ENCODE measurements at places on chromosomes 7 and 10.

DNA sequence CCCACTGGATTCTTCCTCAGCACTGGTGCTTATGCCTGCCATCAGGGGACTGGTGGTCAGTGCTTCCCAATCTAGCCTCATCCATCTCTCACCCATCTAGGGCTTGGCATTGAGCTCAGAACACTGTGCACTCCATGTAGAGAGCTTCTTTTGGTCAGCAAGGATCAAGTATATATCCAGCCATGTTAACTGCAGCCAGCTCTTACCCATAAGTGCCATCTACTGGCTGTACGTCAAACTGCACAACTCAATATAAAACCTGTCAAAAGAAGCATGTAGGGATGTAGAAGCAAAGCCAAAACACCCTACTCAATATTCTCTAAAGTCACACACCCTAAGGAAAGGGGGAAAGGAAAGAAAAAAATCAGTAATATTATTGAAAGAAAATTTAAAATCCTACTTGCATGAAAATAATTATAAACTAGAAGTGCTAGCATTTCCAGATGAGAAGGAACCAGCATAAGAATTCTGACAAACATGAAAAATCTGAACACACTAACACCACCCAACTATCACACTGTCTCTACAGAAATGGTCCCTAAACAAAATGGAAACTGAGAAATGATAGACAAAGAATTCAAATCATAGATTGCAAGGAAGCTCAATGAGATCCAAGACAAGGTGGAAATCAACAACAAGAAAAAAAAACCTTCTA is 531.1 kb upstream of the STEAP1 start:
- DNase-seq: no peak

GRCh38 chr7:123439191-123439590 is 95.2 kb downstream of the IQUB start:
- DNase-seq: no peak

DNA sequence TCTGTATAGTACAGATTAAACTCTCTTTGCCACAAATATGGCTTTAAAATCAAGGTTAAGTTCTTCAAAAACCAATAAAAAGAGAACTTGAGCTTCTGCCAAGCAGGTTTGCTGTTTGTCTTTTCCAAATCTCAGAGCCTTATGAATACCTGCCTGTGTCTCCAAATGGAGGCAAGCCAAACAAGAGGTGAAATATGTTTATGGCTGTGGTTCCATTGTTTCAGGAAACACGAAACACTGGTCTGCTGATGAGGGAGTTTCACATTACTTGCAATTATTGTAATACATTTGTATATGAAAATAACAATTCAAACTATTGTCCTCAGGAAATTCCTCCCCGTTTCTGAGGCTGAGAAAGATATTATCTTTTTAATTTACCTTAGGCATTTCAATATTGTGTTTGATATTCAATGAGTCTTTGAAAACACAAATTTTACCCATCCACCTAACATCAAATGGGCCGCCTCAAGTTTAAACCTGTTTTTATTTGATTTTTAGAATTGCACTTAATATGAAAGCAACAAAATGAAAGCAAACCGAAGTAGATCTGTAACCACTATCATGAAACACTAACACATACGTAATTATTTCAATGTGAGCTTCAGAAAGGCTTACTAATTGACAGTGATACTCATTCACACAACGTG is 359.3 kb downstream of the HGF start:
- no peak for DNase-seq

- no peak for DNase-seq
Measured at GRCh38 chr10:89122433-89123051, 84.6 kb downstream of the CH25H start.

- DNase-seq: no peak
Measured at GRCh38 chr7:145263886-145264285, 428.0 kb upstream of the TPK1 start.

- no peak for DNase-seq
Measured at GRCh38 chr7:127382301-127383085, 10.0 kb downstream of the ZNF800 start.

- DNase-seq: no peak
Measured at GRCh38 chr10:81679291-81679690, 195.7 kb upstream of the NRG3 start.

DNA sequence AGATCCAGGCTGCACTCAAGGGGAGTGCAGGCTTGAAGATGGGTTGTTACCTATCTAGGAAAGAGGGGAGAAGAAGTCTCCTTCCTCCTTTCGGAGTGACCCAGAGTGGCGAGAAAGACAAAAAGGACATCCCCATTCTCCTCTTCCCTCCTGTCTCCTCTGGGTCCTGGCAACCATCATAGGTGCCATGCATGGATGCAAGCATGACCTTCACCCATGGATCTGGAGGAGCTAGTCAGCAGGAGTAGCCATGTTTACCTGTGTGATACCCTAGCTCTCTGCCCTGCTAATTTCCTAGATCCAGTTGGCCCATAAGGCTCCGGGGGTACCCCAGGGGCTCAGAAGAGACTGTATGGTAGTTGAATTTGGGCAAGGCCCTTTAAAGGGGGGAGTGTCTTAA is 17.2 kb upstream of the CROT start:
- DNase-seq: no peak

- DNase-seq: no peak
Measured at GRCh38 chr10:36383349-36383748, 741.3 kb upstream of the FZD8 start.

- no peak for DNase-seq
Measured at GRCh38 chr10:79102498-79102874, 33.7 kb downstream of the ZMIZ1 start.

DNA sequence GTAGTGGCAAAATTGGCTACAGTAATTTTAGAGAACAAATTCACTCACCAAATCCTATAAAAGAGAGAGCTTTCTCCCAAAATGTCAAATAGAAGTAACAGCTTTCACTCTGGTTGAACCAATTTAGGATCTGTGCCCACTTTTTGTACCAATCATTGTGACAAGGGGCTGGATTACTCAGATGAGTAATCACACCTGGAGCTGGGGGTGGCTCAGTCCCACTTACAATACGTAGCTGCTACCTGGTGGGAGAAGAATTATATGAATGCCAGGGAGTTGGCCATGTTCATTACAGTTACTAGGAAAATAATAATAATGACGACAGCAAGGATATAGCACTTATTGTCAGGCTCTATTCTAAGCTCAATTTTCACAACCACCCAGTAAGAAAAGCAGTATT is 23.4 kb upstream of the SLC26A3 start:
- DNase-seq: no peak

DNA sequence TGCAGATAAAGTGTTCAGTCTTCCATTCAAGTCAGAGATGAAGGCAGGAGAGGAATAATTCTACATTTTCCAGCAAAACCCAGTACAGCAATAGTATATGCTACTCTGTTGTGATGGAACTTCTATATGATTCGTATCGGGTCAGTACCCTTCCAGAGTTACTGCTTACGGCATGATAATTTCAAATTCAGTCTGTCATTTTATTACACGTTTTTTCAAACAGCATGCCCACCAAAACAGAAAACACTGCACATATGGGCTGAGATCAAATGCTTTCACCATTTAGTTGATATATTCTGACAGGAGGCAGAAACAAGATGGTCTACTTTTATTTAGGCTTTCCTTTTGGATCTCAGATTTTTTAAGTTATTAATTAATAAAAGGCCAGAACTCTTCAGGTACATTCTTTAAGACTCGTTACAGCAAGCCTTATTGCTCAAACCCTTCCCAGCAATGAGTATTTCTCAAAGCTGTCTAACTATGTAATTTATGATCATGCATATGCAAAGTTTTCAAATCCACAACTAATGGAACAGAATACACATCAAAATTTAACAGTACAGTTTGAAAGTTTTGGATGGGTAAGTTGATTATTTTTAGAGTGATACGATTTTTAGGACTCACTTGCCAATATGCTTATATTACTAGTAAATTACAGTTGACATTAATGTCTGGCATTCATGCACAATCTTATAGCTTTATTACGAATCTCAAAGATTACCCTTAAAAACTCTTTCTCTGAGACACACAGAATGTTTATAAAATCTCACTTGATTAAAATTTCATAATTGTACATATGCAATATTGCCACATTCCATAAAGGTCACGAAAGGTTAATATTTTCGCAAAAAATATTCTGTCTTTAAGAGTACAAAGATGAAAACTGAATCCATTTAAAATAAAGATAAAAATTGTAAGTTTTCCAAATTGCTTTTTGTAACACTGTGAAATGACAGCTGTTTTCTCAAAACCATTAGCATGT is 91.0 kb downstream of the ANK3 start:
- DNase-seq: no peak

GRCh38 chr7:85343484-85343883 is 156.6 kb upstream of the SEMA3D start:
- DNase-seq: no peak

GRCh38 chr10:132865171-132865631 is 77.2 kb downstream of the CFAP46 start:
- DNase-seq: no peak

GRCh38 chr7:134732728-134733127 is 46.7 kb upstream of the CALD1 start:
- no peak for DNase-seq

DNA sequence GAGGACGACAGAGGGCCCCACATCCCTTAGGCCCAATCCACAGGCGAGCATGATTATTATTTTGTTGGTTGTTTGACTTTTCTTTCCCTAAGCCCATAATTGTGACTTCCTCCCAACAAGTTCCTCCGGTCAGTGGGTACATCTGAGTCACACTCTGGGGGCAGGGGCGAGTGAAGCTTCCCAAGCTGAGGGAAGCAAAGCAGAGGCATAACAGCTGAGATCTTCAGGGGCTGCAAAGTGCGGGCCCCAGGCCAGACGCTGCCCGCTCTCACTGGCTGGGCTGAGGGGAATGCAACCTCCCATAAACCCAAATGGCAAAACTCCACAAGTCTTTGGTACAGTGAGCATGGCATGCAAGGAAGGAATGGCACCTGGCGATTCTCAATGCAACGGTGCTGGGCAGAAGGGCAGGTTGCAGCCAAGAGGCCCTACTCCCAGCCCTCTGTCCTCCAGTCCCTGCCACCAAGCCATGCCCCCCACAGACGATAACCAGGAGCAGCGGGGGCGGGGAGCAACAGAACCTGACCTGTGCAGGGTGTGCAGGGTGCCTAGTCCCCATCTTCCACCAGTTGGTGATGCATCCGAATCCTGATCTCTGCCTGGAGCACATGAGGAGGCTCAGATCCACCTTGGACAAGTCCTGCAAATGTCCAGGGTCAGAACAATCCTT is 25.3 kb downstream of the TNS3 start:
- DNase-seq: no peak

- DNase-seq: no peak
Measured at GRCh38 chr10:56633876-56634452, 272.9 kb upstream of the ZWINT start.

GRCh38 chr10:73359492-73359891 is 828 bp upstream of the CFAP70 start:
- no peak for DNase-seq

GRCh38 chr10:31090894-31091607 is 59.4 kb upstream of the ZNF438 start:
- no peak for DNase-seq

DNA sequence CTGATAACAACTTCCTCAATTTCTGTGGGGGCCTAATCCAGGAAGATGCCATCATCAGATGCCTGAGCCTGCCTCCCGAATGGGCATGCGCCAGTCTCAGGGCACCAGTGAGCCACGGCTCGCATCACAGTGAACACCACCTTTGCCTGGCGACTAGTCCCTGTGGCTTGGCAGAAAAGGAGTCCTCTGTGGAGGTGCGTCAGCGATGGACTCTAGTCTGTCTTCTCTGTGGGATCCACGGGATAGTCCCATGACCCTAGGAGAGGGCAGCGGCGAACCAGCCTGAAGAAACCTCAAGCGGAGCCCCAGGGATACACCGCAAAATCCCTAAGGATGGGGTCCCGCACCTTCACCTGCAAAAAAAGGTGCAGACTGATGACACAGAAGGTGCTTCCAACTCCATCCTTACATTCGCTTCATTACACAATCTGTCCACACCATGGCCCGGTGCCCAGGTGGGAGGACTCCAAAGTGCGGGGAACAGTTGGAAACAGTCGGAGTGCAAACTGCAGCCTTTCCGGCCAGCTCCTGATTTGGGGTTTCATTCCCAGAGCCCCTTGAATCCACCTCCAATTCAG is 35.1 kb upstream of the ZNF273 start:
- no peak for DNase-seq

- DNase-seq: no peak
Measured at GRCh38 chr10:97123765-97124164, 62.0 kb downstream of the SLIT1 start.

DNA sequence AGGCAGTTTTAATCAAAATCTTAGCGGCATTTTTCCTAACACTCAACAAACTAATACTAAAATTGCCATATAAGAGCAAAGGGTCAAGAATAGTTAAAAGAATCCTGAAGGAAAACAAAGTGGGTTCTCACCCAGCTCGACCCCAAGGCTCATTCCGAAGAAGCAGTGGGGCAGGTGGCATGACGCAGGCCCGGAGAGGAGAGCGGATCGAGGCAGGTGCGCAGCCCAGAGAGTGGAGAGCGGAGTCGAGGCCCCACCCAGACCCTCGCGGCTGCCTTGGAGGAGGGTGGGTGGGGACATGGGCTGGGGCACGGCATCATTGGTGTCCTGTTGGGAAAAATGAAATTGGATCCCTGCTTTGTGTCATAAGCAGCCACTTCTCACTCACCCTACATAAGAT is 109.8 kb downstream of the INPP5A start:
- DNase-seq: no peak

GRCh38 chr7:46622251-46622650 is 701.2 kb upstream of the IGFBP3 start:
- DNase-seq: no peak

DNA sequence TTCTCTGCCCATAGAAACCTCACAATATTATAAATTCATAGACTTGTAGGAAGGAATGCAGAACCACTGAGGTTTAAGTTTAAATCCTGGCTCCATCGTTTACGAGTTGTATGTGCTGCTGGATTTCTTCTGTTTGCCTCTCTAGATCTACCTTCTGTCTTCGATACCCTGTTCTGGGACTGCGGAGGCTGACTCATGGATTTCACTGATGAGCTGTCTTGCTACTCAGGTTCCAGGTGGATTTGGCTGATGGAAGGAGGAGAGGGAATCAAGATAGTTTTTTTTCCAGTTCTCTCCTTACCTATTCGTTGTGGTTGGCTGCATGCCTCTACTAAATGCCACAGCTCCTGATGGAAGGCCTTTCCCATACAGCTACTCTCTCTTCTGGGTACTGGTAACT is 375.8 kb downstream of the REEP3 start:
- DNase-seq: no peak

GRCh38 chr10:37638569-37638968 is 218.8 kb downstream of the ZNF248 start:
- no peak for DNase-seq

All from NK-92 treated with Interleukin-12 subunit alpha and Interleukin-12 subunit beta, amount 100 ng/mL, for 24 hours (cell line).